Right ventricle myocardium superior (tissue), 1 donor: ENCODE measurements at places on chromosomes 6 and 20.

DNA sequence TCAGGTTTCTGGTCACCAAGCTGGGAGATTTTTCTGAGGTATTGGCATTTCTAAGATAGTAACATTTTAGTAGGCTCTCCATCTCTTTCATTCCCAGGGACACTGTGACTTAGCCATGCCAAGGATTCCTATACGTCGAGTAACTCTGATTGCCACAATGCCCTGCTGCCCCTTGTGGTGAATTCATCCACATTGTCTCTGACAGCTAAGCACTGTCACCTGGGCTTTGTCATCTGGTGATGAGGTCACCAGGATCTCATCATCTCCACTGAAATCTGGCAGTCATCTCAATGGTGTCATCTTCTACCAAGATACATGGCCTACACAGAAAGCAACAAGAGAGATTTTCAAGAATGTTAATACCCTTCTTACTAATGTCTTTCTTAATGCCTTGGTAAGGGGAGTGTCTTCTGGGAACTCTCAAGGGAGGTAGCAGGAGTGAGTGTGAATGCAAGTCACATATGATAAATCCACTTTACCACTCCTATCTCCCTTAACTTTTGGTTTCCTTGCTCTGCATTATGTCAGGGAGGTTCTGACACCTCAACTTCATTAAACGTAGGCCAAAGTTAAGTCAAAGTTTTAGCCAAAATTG lies 246.7 kb downstream of the CD109 start:
- DNase-seq = no peak

GRCh38 chr20:21522481-21523280 lies 8.8 kb upstream of the NKX2-2 start:
- no peak for DNase-seq

GRCh38 chr6:78947529-78947928 lies 80.2 kb downstream of the IRAK1BP1 start:
- no peak for DNase-seq

- DNase-seq = no peak
Measured at GRCh38 chr20:59010321-59010994, 3.4 kb upstream of the CTSZ start.
